ENCODE measurements at places on chromosomes 2 and 18.

DNA sequence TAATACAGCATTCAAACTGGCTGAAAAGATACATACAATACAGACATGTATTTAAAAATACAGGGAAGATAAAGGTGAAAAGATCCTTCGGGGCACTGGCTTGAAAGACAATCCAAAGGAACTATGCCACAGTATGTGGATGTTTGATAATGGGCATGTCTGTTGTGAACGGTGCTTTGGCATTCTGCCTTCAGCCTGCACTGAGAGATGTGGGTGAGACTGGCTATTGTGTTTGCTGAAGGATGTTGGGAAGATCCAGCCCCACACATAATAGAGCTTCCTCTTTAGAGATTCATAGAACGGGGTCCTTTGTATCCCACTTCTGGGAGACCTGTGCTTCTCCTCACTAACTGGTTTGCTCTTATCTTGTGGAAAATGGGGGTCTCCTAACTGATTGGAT lies 65.1 kb upstream of the CXCR4 start:
- DNase-seq = no peak

- no peak for DNase-seq
Measured at GRCh38 chr2:2324119-2324518, 7.0 kb downstream of the MYT1L start.

DNA sequence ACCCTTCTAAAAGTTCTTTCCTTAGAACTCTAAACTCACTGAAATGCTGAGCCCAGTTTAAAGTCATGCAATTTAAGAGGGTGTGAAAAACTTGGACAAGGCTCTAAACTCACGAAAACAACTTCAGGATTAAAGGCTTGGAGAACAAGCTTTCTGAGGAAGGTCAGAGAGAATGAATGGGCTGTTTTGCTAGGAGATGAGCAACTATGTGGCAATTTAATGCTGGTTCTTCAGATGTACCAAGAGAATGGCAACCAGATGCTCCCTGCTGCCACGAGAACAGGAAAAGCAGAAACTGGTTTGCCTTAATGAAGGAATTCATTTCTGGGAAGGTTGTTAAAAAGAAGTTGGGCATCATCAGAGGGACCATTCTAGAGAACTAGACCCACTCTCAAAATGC lies 77.8 kb upstream of the PMAIP1 start:
- no peak for DNase-seq

DNA sequence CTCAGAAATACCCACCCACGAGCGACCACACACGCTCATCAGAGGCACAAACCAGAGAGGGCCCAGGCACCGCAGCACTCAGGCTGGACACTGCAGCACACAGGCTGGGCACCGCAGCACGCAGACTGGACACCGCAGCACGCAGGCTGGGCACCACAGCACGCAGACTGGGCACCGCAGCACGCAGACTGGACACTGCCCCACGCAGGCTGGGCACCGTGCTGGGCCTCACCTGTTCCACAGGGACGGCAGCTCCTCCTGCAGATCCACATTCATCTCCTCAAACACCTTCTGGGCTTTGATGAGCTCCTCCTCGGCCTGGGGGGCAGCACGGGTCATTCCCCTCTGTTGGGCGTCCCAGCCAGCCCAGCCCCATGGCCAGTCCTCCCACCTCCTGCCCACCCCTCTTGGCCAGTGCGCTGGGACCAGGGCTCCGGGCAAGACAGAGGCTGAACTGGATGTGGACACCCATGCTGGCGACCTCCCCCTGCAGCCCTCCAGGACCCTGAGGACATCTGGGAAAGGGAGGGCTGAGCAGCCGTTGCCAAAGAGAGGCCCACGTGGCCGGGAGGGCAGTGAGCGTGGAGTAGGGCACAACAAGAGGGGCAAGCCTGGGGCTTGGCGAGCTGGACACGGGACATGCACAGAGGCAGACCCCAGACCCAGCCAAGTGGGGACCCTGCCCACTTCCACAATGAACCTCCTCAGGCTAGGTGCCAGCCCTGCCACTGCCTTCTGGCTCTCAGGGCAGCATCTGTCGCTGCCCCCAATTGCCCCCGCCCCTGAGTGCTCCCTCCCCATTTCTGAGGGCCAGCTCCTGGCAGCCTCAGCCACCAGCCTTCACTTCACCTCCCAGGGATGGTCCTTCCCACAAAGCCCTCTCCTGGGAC lies 43.0 kb downstream of the BIN1 start:
- no peak for DNase-seq

GRCh38 chr2:187847245-187848208 lies 293.3 kb upstream of the TFPI start:
- DNase-seq = no peak

DNA sequence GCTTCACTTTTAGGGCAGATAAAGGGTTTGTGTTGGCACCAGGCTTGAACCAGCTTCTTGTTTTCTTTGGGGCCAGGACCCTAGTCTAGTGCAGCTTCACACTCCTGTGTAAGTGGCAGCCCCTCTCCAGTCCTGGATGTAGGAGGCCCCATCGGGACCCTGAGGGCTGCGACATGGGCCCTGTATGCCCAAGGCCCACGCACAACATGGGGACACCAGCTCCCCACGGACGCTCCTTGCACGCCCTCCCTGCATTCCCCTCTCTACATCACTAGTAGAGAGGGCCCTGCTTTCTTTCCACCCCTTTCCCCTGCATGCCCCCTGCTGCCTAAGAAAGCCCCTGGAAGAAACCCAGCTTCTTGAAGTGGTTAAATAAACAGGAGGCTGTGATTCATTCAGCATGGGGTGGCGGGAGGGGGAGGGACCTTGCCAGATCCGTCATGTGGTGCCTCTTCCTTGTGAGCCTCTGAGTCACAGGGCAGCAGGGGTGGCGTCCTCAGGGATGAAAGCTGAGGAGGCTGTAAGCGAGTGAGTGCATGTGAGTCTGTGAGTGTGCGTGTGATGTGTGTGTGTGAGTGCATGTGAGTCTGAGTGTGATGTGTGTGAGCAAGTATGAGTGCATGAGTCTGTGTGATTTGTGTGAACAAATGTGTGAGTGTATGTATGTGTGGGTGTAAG lies 42.5 kb downstream of the COPS8 start:
- no peak for DNase-seq

DNA sequence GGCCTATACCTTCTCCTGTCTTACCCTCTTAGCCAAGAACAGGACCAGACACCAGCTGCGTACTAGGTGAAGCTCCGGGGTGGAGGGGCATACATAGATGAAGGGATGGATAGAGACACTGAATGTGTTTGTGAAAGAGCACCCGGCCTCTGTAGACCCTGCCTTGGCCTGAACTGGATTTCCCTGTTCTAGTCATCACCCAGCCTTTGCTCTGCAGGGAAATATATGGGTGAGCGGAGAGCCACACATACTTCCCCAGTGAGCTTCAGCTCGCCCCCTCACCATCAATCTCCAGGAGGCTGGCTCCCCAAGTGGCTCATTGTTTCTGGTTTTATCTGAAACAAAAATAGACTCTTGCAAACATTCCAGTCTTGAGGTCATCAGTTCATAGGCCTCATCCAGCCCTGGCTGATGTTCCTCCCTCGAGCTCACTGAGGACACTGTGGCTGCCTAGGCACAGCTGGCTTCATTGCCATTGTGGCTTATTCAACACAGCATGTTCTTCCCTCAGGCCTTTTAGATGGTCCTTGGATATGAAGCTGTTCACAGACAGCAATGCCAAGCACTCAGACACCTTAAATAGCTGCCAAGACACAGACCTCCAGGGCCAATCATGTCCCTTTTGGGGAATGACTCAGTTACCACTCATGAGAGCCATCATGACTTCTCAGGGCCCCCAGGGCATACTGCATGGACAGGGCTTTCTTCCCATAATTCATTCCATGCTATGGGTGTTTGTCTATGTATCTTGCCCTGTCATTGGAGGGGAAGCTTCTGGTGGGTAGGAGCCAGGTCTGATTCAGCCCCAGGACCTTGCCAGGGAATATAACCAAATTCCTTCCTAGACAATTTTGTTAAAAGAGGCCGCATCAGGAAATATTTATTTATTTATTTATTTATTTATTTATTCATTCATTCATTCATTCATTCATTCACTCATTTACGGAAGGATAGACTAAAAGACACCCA lies 82.4 kb downstream of the TTC32 start:
- no peak for DNase-seq

Measured in immature natural killer cell (primary cell).